ENCODE measurements at places on chromosomes 5 and 9.
A peak's percentile ranks its signal among the peaks of the same experiment; 100 is the strongest.

DNA sequence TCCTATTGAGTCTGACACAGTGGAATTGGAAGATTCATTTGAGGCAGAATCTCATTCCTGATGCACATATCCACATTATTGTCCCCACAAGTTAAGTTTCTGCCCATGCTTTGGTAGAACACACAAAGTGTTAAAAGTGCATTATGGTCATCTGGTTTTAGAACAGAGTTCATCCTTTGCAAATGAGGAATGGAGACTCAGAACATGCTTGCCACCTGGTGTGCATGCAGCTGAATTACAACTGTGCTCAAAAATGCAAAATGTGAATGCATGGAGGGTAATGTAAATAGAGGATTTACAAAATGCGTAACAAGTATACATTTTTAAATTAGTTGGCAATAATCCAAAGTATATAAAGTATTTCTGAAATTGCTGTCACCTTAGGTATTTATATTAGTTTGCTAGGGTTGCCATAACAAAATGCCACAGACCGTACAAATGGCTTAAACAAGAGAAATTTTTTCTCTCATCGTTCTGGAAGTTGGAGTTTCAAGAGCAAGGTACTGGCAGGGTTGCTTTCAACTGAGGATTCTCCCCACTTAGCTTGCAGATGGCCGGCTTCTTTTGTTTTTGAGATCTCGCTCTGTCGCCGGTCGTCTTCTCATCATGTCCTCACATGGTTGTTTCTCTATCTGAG is 671.1 kb downstream of the TAF11L14 start:
- peak; percentile 44 for DNase-seq

DNA sequence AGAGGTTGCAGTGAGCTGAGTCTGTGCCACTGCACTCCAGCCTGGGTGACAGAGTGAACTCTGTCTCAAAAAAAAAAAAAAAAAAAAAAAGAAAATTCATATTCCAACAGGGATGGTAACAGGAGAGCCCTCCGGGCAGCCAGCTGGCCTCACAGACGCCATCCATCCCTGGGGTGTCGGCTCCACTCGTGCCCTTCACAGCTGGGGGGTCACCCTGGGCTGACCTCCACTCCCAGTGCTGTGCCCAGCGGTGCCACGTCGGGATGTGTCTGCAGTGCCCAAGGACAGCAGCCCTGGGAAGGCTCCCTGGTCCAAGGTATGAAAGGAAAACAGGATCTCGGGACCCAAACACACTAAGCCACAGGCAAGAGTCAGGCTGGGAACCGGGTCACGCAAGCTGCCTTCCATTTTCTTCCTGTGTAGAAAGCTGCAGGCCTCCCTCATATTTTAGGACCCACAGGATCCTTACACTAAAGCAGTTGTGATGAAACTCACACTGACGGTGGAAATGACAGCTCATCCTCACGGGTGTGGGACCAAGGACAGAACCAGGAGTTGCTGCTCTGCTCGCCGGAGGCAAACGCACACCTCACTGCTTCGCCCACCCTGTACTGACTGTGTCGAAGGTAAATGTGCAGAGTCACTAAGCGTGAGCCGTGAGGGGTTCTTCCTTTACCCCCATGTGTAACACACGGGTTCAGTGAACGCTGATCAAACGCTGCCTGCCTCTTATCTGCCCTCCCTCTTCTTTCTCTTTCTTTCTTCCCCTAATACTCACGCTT is 5.3 kb downstream of the SLC12A7 start:
- no peak for DNase-seq

DNA sequence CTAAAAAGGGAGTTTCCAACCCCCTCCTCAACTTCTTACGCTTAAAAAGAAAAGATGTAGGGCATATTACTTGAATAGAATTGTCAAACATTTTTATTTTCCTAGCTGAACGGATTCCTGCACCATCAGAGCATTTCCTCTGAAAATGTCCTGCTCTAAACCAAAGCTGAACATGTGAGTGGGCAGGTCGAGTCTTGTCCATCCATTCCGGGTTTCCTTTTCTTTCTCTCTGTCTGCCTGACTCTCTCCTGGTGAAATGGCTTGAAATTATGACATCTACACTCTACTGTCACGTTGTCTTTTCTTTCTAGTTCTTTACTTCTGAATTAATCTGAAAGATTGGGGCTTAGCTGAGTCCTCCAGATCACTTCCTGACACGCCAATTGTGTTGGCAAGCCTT is 39.2 kb upstream of the PTPN3 start:
- DNase-seq = no peak

DNA sequence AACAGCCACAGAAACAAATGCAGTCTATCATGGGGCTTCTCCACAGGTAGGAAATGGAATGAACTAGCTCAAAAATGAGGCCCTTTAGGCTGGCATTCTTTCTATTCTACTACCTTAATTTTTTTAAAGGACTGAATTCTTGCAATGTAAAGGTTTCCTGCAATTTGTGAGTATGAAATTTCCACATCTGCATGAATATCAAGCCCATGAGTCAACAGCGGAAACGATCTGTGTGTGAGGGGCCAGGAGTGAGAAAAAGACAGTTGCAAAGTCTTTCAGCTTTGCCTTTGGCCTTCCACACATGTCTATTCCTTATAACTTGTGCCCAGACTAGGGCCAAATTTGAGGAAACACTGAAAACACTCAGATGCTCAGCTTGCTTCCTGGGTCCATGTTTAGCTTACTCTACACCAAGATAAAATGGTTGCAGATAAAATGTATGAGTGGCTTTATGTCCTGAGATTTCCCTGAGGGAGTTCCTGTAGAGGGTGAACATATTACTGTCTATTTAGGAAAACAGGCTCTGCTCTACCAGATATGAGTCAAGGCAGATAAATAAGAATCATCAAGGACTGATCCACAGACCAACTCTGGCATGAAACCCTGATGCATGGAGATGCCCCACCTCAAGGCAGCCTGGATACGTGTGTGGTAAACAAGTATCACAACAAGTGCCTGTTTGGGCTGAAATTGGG is 46.5 kb downstream of the RETREG1 start:
- DNase-seq = no peak

GRCh38 chr5:151251001-151251551 is 1.9 kb upstream of the GM2A start:
- DNase-seq = no peak

DNA sequence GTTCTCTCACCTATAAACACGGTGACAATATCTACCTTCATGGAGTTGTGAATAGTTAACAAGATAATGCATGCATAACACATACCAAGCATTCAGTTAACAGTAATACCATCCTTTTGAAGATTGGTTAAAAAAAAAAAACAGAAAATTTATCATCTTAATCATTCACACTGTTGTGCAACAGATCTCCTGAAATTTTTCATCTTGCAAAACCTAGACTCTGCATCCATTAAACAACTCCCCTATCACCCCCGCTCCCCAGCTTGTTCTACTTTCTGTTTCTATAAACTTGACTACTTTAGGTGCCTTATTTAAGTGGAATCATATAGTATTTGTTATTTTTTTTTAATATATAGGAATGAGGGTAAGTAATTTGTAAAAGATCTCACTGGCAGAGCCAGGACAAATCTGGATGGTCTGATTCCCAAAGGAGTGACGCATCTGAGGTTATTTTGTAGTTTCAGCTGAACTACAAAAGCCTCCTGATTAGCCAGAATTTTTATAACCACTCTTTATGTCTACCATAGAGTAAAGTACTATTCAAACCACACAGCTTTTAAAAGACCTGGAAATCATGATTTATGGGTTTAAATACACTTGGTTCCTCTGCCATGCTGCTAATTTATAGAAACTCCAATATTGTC is 93.0 kb downstream of the FANCC start:
- no peak for DNase-seq

GRCh38 chr5:143554918-143555477 is 151.5 kb upstream of the NR3C1 start:
- no peak for DNase-seq
